ENCODE measurements at places on chromosomes 11 and 22.
A peak's percentile ranks its signal among the peaks of the same experiment; 100 is the strongest.

DNA sequence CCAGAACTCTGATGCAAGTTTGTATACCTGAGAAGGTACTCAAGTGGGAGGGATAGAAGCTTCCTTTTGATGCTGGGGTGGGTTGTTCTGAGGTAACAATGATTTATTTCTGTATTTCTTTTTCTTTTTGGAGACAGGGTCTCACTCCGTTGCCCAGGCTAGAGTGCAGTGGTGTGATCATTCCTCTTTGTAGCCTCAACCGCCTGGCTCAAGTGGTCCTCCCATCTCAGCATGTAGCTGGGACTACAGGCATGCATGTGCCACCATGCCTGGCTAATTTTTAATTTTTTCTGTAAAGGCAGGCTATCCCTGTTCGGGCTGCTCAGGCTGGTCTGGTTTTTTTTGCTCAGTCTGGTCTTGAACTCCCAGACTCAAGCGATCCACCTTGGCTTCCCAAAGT lies 7.9 kb downstream of the KDM2A start:
- no peak for DNase-seq

GRCh38 chr11:8219257-8220021 lies 44.2 kb downstream of the LMO1 start:
- peak; percentile 45 for DNase-seq

DNA sequence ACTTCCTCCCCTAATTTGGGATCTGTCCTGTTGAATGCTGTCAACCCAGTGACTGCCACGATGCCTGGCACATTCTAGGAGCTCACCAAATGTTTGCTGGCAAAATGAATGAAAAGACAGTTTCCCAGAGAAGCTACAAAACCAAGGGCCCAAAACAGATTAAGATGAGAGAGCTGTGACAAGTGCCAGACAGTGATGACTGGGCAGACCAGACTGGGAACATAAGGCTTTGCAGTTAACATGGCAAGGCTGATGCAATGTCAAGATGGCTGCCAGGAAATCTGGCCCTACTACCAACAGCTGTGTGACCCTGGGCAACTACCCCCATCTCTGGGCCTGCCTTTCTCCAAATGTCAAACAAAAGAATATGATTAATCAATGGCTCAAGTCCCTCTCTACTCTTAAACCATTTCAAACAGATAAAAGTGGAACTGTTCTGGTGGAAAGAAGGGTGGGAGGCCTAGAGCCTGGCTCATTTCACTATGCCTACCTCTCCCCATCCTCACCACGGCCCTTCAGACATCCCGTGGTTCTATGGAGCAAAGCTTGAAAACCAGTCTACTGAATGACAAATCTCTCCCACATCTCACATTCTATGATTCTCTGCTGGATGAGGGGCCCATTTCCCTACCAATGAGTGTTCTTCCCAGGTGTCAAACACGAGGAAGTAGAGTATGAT lies 12.8 kb downstream of the AP1B1 start:
- no peak for DNase-seq

DNA sequence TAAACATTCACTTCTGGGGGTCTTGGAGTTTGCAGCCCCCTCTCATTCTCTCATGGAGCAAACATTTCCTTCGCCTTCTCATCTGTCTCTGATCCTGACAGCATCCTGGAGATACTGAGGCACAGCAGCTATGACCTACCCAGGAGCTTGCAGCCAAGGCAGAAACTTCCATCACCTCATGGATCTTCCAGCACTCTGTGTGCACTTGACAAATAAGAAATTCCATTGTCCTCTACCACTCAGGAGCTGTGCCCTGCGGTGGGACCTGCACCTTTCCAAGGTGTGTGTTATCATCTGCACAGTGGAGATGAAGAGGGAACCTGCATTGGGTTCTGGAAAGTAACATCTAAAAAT lies 49.1 kb downstream of the GGTLC2 start:
- no peak for DNase-seq

GRCh38 chr11:96278039-96278897 lies 64.7 kb downstream of the MAML2 start:
- no peak for DNase-seq

DNA sequence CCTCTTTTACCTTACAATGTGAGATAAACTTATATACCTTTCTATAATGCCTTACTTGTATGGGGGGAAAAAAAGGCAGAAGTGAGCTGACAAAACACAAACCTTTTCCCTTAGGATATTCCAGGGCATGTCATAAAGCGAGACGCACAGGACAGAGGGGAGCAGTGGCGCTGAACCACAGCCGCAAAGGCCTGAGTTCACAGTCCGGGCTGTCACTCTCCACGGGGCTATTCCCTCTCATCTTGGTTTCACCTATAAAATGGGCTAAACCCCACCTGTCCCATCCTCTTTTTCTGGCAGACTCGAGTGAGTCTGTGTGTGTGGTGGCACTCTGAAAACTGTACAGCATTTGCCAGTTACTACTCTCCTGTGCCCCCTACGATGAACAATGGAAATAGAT lies 14.4 kb upstream of the FXYD2 start:
- DNase-seq: no peak

GRCh38 chr11:87421422-87421821 lies 383.7 kb downstream of the TMEM135 start:
- DNase-seq: peak; percentile 88

DNA sequence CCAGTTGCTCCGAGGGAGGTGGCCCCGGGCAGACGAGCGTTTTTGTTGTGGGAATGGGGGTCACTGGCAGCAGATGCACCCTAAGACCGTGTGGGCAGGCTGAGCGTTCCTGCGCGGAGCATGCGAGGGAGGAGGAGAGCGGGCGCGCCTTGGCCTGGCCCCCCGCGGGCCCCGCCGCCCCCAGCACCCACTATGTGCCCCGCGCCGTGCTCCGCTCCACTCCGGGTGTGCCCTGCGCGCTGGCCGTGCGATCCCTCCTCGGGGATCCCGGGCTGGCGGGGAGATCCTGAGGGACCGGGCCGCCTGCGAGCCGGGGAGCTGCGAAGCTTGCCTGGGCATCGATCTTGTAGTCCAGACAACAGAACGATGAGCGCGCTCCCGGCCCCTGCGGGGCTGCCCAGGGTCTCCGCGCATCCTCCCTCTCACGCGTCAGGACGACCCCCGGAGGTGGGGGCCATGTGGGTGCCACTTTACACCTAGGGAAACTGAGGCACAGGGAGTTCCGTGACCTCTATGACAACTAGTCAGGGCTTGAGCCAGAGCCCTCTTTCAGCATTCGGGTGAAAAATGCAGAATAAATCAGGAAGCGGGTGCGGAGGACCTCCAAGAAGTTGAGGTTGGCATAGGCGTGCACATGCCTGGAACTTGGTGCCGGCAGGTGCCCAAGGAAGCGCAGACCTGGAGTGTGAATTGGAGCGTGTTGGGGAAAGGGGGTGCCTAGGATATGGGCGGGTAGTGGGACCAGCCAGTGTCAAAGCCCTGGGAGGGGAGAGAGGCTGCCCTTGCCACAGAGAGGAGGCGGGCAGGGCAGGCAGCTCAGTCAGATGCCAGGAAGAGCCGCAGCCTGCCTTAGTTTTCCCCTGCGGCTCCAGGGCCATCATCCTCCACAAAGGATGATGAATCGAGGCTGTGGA lies 1.3 kb upstream of the KMT5B start:
- DNase-seq: no peak

GRCh38 chr11:104443387-104443786 lies 279.4 kb upstream of the PDGFD start:
- DNase-seq: no peak

GRCh38 chr22:23073526-23074229 lies 3.4 kb downstream of the GNAZ start:
- no peak for DNase-seq

GRCh38 chr11:44542372-44542771 lies 23.1 kb upstream of the CD82 start:
- DNase-seq: no peak

DNA sequence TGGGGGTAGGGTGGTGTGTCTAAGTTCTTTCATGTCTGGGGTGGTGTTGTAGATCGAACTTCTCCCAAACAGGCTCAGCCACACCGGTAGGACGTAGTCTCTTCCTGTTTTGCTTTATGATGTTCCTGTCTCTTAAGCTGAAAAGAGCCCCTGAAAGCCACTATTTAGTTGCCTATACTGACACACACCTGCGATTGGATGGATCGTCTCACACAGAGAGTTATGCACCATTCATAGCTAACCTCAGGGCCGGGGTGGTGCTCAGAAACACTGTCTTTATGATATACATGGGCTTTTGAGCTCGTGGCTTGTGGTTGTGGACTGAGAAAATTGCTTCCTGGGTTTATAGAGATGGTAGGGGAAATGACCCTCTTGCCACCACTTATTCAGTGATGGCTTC lies 137.6 kb downstream of the TEAD1 start:
- DNase-seq: peak; percentile 34

DNA sequence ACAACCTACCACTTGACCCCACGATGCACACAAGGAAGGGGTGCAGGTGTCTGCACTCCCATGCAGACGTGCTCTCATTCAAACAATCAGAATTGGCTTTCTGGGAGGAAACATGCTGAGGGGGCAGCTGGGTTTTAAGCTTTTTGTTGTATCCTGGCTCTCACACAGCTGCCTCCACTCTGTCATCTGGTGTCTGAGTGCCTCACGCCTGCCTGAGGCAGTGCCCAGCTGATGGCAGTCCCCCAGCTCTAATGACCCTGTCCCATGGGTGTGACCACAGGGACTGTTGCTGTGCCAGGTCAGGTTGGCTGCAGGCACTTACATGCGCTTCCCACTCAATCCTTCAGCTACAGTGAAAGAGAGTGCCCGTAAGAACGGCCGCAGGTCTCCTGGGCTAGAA lies 53.7 kb downstream of the ARFGAP3 start:
- no peak for DNase-seq

DNA sequence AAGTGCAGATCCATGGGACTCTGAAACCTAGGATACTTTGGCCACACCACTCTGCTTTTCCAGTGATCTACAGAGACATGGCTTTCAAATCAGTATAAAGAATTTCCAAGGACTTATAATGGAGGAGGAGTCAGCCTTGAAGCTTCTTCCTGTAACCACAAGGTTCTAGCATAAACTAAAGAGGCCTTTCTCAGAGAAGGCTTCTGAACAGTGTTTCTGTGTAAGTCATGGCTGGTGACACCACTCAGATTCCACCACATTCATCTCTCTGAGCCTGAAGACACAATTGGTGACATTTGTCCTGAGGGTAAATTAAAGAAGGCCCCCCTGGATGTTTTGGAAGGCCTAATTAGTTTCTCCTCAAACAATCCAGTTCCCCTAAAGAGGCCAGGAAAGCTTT lies 29.0 kb upstream of the ADORA2A start:
- no peak for DNase-seq

DNA sequence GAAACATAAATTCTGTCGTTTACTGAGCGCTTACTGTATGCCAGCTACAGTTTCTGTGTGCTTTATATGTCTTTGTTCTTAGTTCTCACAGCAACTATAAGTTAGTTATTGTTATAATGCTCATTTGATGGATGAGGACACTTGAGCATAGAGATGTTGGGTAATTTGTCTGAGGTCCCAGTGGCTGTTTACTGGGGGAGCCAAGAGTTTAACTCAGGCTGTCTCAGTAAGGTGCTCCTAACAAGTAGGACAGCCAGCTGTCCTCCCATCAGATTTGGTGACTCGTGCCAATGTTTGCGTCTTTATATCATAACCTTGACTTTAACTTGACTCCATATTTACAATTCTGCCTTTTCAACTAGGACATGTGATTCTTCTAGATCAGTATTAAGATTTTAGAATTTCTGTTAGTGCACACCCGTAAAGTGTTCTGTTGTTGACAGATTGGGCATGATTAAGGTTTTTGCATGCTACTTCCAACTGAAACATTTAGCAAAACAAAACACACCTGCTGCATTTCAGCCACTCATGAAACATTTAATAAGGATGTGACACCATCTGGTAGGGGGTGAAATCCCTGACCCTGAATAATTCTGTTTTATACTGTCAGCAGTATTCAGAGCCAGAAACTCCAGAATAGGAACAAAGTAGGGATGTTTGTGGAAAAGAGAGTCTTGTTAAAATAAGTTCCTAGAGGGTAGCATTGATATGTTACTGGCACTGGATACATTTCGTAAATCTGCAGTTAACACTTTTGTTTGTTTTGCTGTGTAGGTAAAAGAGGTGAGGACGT lies 1.9 kb downstream of the REXO2 start:
- no peak for DNase-seq

GRCh38 chr11:40130427-40130826 lies 1329.0 kb downstream of the LRRC4C start:
- no peak for DNase-seq

- no peak for DNase-seq
Observed at GRCh38 chr11:113272281-113272680, 42.1 kb upstream of the TTC12 start.

DNA sequence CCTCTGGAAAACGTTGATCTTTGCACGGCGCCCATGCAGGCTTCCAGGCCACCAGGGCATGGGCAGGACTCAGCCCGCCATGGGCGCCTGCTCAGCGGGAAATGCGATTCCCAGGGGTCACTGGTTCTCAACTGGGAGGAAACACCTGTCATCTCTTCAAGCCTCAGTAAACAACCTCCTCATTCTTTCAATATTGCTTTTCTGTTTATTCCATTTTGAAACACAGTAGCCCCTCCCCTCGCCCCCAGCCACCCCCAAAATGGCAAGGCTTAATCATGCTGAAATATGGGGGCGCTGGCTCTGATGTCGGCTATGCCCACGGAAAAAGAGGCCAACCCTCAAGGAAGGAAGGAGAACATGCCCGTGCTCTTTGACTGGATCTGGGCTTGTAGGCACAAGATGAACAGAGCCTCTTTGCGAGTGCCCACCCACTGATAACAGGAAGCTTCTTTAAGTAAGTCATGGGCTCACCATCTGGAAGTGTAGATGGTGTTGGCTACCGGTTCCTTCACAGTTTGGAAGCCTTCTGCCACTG lies 594 bp upstream of the POU2AF1 start:
- DNase-seq: no peak

DNA sequence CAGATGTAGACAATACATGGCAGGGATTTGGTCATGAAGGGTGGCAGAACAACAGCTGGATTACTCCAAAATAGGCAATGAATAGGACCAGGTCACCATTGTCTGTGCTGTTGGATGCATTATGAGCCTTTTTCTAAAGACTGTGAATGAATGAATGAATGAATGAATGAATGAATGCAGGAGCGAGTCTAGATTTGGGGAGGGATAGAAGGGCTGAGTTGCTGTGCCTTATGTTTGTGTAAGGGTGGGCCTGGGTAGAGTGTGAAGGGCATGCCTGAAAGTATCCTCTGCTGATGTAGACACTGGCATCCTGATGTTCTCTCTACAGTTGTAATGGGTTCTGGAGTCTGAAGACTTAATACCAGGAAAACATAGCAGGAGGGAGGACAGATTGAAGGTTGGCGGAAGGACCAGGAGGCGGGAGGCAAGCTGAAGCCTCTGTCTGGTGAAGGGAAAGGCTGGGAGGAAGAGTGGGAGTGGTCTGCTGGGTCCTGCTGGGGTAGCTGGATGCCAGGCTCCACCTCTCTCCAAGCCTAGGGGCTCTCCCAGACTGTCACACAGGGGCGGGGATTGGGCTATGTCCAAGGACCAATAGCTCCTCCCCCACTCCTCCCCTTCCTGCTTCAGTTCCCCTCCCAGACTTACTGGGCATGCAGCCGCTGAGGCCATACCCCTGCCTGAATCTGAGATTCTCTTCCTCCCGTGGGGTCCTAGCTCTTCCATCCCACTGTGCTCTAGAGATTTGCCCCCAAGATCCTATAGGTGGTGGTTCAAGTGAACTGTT lies 4.8 kb downstream of the TRIM3 start:
- DNase-seq: peak; percentile 84
